ENCODE measurements at places on chromosomes 7 and 10. TPM values are rescaled to one million over a fixed set of nuclear protein-coding genes. Genes with fewer than 3 reads are reported as not detected.

GRCh38 chr10:59550061-59550460 lies 159.6 kb downstream of the SLC16A9 start:
- no peak for DNase-seq

GRCh38 chr10:91460681-91461080 lies 50.5 kb downstream of the HECTD2 start:
- DNase-seq = no peak

GRCh38 chr10:51459476-51459875 lies 239.9 kb downstream of the CSTF2T start:
- DNase-seq = no peak

DNA sequence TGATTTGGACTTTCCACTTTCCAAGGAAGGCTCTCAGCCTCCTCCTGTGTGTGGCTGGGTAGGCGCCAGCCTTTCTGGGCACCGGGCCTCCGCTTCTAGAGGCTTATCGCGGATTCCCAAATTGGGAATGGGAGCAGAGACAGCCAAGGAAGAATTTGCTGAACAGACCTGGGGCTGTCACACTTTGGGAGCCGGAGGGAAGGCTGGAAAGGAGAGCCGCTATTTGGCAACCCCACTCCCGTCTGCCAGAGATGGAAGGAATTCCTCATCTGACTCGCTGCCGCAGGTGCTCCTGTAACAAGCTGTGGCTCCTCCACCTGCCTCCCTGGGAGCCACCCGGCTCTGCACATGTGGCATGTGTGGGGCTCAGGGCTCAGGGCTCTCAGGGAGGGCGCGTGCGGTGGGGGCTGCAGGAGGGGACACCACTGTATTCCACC lies 50.8 kb upstream of the ECHDC3 start:
- no peak for DNase-seq

GRCh38 chr7:111476586-111477293 lies 85.6 kb downstream of the IMMP2L start:
- no peak for DNase-seq

GRCh38 chr7:108181073-108181985 lies 51.2 kb upstream of the LAMB4 start:
- DNase-seq = no peak

- no peak for DNase-seq
These were observed 669.4 kb downstream of the INHBA start for GRCh38 chr7:41033500-41033899.

GRCh38 chr7:39712751-39713150 lies 89.4 kb downstream of the RALA start:
- no peak for DNase-seq

GRCh38 chr10:16788125-16788524 lies 29.1 kb downstream of the RSU1 start:
- DNase-seq = no peak

DNA sequence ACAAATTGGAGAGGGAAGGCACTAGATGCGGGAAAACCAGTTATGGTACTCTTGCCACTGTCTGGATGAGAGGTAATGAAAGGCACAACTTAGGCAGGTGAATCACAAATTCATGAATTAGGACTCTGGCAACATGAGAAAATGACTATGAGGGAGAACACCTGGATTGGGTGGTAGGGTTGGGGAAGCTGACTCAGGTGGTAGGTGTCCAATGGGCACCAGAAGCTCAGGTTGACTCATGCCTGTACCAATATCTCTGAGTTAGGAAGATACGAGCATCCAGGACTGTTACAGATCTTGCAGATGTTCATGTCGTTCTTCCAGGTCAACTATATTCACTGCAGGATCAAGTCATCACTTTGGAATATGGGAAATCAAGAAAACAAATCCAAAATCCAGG lies 56.7 kb downstream of the NPY start:
- DNase-seq = no peak

DNA sequence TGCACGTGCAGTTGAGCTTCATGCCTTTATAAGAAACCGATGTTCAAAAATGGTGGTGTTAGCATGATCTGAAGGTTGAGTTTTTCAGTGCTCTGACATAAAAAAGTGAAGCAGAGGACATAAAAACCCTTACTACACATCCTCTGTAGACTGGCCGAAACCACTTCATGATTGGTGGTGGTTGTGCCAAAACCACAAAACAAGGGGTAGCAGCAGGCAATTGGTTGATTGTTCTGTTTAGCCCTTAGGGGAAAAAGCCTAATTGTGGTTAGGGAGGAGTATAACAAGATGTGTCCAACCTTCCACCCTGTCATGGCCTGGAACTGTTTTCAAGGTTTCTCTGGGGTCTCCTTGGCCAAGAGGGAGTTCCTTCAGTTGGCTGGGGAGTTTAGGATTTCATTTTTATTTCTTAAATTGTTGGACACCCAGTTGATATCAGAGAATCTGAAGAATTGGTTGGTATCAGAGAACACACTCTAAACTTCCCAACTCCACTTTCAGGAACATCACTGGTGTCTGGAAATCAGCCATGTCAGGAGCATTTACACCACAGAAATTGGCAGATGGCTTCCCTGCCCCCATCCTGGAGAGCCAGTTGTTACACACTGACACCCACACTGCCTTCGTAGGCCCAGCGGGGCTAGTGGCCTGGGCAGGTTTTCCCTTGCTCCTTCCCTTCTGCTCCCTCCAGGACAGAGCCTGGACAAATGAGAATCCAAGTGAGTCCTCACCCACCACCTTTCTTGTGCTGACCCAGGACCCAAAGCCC lies 18.8 kb downstream of the MRPS24 start:
- DNase-seq = no peak

DNA sequence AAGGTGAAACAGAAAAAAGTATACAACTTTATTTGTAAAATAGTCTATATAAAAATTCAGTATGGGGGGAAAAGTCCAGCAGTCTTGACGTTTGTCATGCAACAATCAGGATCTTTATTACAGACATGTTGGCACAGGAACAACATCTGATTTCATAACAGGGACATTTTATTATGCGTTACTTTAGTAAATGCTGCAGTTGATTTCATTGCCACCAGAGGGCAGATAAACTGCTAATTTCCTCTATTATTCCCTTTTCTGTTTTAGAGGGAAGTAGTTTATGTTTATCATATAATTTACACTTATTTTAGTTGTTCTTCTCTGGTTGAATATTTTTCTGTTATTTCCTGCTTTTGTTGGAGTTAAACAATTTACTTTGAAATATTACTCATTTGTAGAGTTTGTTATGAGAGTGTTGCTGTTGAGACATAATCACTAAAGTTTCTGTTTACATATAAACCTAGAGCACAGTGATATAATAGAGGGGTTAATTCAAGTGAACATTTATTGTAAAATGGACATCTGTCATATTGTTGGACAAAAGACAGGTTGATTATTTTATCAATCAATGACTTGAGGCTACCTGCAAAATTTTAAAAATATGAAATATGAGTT lies 3.3 kb downstream of the PLXDC2 start:
- DNase-seq = no peak

VPS37D gene
- total RNA-seq = 3.0 TPM

OPN1SW gene
- total RNA-seq = not detected

RBP3 gene
- total RNA-seq = not detected

KRIT1 gene
- total RNA-seq = 22.7 TPM

BAIAP2L1 gene
- 1.6 TPM for total RNA-seq

Data from Right ventricle myocardium inferior (tissue), 1 donor.